ENCODE measurements at places on chromosomes 7 and 10.

DNA sequence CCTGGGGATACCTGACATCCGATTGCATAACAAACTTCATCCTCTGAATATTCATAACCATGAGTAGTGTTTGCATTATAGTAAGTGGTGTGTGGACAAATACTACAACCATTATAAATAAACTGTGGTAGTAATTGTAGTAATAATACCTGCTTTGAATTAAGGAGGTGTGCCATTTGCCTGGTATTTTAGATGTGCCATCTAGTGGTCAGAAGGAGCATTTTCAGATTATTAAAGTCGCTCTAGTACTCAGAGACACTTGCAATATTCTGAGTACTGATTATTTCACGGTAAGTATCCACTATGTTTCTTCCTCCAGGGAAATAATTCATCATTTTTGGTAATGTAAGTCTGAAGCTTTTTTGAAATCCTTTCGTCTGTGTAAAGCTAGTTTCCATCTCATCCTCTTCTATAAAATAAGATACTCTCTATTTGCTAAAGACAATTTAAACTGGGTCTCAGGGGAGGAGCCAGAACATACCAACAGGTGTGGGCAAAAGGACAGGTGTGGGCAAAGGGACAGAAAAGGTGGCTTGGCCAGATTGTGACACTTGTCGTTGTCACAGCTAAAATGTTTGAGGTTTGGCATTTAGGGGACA is 115.3 kb upstream of the WDR11 start:
- no peak for DNase-seq

DNA sequence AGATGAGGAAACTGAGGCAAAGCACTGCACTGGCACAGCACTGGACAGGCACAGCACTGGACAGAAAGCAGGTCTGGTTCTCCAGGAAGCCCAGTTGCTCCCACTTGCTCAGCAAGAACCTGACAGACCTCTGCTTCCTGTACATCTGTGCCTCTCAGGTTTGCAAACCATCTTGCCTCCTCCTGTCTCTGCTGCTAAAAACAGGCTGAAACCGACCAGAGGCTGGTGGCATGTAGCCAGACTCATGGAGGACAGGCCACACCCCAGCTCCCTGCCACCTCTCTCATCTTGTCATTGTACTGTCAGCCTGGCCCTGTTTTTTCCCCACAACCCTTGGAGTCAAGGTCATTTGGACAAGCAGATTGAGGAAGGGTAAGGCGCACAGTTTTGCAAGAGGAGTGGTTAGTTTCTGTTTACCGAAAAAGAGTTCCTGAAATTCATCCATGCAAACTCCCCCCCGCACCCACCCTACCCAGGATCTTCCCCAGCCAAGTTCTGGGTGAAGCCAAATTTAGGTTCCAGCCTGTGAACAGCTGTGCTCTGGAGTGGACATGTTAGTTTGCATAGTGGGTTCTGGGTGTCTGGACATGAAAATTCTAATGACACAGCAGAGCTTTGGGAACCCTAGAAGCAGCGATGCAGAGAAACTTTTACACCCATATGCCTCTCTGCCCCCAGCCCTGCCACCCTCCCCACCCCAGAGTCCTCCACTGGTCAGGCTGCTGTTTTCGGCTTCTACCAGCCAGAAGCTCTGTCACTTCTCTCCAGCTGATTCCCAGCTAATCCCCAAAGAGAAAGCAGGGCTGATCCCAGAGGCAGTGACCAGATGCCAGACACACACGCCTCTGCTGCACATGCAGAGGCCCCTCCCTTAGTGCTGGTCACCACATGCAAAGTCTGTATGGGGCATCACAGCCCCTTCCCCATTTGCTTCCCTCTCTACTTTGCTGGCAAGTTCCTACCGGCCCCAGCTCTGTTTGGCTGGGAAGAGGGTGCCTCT is 8.5 kb upstream of the C10orf105 start:
- DNase-seq, result no peak

DNA sequence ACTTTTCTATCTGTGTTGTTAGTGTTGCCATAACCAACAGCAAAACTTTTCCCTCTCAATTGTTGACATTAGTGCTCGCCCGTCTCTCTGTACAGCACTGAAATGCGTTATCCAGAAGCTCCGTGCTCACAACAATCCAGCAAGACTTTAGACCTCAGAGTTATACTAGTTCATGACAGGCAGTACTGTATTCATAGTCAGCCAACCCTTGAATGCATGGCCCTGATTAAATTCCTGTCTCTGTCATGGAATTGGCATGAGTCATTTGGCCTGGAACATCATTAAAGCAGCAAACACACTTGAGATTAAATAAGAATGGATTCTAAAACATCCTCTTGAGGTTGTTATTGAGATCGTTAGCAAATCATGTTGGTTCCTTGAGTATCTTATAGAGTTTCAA is 405.5 kb upstream of the C7orf33 start:
- no peak for DNase-seq

DNA sequence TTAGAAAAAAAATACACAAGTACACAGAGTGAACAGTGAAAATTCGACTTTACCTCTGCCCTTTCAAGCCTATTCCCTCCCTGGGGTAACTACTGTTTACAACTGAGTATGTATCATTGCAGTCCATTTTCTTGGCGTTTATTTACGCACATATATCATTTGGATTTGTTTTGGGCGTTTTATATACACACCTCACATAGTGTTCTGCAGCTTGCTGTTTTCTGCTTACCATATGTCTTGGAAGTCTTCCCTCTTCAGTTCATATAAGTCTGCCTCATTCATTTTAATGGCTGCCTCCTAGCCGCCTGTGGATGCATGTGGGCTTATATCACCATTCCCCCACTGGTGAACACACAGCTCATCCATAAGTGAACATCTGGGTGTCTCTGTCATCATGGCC is 41.6 kb upstream of the COL13A1 start:
- DNase-seq, result no peak

- DNase-seq, result no peak
Measured at GRCh38 chr7:87226495-87226894, 7.0 kb upstream of the TMEM243 start.

DNA sequence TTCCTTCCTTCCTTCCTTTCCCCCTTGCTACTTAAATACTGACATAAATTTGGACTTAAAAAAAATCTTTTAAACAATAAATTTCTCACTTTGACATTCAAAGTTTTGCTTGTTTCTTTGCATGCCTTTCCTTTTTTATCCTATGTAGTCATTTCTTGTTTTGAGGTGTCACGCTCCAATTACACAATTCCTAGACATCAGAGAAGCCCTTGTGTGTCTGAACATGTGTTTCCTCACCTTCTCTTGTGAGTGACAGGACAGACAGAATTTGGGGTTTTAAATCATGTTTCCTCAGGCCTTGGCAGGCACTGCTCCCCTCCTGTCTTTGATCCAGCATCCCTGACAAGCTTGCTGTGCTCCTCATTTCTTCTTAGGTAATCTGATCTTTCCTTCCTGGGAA is 91.3 kb downstream of the CYTH3 start:
- DNase-seq, result no peak

- DNase-seq, result no peak
Measured at GRCh38 chr10:79020015-79020491, 48.7 kb upstream of the ZMIZ1 start.

- DNase-seq, result no peak
Measured at GRCh38 chr7:153084278-153084677, 324.7 kb downstream of the ACTR3B start.

DNA sequence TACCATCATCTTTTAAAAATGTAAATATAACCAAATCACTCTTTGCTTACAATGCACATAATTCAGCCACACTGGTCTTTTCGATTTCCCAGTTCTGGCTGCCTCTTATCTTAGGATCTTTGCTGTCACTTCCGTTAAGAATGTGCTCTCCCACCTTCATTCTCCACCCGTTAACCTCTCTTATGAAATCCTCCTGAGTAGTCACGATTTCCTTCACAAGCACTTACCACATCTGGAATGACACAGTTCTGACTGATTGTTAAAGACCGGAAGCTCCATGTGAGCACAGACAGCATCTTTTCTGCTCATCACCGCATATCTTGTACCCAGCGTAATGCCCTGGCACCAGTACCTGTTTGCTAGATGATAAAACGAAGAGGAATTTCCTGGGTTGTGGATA is 84.3 kb downstream of the CUL2 start:
- no peak for DNase-seq

DNA sequence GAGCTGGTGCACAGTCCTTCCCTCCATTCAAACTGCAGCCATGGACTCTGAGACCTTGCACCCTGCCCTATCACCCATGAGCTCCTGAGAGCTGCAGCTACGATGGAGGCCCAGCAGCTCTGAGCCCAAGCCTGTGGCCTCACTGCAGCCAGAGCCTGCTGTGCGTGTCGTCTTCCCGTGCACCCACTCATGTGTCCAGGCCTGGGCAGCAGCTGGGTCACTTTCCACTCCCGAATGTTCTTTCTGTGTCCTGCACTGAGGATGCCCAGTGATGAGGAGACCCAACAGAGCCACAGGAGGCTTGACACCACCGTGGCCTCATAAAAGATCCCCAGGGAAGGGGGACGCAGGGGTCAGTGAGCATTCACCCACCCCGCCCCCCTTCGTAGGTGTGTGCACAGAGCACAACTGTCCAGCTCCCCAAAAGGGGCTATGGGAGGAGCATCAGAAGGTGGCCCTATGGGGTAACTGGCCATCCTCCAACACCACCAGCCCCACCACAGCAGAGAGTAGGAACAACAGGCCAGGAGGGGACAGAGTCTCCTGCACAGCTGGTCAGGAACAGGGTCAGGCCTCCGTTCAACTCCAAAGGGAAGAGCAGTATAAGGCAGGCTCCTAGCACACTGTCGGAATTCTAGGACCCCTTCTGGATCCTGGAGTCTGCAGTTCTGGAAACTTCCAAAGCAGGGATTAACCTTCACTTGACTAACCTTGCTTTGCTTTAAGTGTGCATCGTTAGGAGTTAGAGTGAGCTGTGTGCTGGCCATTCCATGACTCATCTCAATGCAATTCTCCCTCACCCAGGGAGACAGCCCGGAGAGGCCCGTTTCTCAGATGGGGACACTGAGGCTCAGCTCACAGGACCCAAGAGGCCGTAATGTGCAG is 52.6 kb downstream of the RASGEF1A start:
- no peak for DNase-seq

- DNase-seq, result peak; percentile 13
Measured at GRCh38 chr7:36084485-36085091, 68.5 kb upstream of the EEPD1 start.

DNA sequence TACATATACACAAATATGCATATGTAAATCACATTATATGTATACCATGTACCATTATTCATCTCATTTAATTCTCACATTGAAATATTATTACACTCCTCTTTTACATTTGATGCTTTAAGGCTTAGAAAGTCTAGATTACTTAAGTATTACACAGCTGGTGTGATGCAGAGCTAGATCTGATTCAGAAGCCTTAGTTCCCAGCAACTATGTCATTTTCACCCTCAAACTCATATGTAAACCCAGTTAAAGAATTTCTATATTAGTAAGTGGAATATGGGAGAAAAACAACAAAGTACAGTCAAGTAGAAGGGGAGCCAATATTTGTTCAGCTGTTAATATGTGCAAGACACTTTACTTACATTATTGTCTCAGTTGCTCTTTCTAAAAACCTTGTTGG is 74.3 kb upstream of the CSTF2T start:
- no peak for DNase-seq

DNA sequence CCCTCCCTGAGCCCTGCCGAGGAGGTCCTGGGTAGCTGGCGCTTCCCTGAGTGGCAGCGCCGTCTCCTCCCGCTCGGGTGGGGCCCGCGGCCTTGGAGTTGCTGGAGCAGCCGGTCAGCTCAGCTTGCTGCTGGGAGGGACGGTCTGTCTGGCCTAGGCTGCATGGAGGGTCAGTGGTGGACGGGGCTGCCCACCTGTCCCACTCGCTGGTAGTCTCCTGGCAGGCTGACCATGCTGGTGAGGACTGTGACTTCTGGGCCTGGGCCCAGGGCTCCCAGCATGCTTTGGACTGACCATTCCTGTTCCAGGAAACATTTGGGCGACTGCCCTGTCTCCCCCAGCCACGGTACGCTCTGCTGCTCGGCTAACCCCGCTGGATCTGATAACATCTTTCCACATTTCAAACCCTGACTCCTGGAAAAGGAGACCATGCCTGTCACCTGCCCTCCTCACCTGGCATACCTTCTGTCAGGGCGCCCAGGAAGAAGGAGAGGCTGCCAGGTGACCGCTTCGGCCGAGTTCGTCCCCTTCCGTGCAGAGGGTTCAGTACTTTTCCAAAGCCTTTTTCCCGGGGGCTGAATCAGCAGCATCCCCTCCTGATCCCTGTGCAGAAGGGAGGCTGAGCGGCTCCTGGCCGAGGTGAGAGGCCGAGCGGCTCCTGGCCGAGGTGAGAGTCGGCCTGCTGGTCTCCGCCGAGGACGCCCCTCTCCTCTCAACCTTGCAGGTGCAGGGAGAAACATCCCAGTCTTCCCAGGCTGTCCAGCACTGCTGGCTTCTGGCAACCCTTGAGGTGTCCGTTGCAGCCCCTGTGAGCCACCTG is 43.4 kb downstream of the FAM20C start:
- no peak for DNase-seq

GRCh38 chr7:152351168-152351567 is 84.6 kb downstream of the KMT2C start:
- DNase-seq, result no peak

DNA sequence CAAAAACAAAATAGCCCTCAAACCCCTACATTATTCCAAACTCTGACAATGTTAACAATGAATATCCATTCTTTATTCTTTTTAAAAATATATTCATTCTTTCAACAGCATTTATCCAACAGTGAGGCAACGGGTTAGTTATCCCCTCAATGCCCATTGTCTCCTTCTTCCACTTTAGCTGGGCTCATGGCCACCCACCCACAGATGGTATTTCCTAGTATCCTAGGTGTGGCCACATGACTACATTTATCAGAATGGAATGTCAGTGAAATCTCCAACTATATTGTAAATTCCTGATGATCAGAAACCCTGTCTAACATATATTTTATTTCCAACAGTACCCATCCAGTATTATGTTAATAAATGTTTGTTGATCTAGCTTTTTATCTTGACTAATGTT is 13.6 kb downstream of the HOXA1 start:
- no peak for DNase-seq
